Right cardiac atrium (tissue), 5 donors: ENCODE measurements at places on chromosomes 13 and 19. TPM values are rescaled to one million over a fixed set of nuclear protein-coding genes. Genes with fewer than 3 reads are reported as not detected.

Gene TLE2
- 102 TPM for total RNA-seq

Gene CACNG7
- not detected for total RNA-seq

Gene SELENOW
- 1,074 TPM for total RNA-seq

Gene GFY
- total RNA-seq: not detected

Gene RASA3
- 10.8 TPM for total RNA-seq

Gene TEKTIP1
- 0.97 TPM for total RNA-seq

Gene MAST1
- not detected for total RNA-seq

Gene VSIG10L
- total RNA-seq: 2.2 TPM

Gene SERP2
- 19.6 TPM for total RNA-seq

Gene ZNF320
- 9.3 TPM for total RNA-seq

Gene FAM83E
- total RNA-seq: not detected

Gene FOSB
- total RNA-seq: 3.8 TPM

Gene DENND1C
- total RNA-seq: 1.9 TPM

Gene SHISA7
- not detected for total RNA-seq

Gene ZFR2
- 0.54 TPM for total RNA-seq

Gene SIGLEC8
- total RNA-seq: not detected

Gene CEACAM8
- total RNA-seq: not detected

Gene RFPL4A
- total RNA-seq: not detected

Gene TMEM147
- total RNA-seq: 90.5 TPM

Gene CAB39L
- 29.4 TPM for total RNA-seq

Gene CGB2
- total RNA-seq: not detected

Gene YJU2
- total RNA-seq: 9.7 TPM

Gene ZNF784
- total RNA-seq: 11.5 TPM

Gene RASGRP4
- 1.3 TPM for total RNA-seq
